Uterus (tissue), 4 donors: ENCODE measurements at places on chromosomes 13 and 19. TPM values are rescaled to one million over a fixed set of nuclear protein-coding genes. Genes with fewer than 3 reads are reported as not detected.

DNA sequence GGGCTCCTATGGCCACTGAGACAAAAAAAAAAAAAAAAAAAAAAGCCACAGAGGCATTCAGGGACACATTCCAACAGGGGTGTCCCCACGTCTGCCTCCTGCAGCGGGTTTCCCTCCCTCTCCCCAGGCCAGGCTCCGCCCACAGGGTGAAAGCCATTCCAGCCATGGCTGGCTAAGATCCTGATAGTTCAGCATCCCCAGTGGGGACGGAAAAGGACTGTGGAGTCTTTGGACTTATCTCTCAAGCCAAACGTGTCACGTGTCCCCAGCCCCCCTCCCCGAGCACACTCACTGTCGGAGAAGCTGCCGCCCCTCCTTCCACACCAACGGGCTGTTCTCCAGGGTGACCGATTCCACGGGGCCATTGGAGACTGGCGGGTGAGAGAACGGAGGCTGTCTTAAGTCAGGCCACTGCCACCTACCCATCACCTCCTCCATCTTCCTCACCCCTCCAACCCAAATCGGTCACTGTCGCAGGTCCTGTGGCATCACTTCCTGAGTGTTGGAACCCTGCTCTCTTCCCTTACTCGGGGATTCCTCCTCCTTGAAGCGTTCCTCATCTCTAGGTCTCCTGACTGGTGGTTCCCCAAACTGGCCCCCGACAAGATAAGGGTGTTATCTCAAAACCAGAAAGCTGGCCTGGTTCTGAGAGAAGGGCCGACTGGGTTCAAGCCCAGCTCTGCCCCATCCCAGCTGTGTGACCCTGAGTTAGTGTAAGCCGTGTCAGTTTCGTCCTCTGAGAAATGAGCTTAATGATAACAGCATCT lies 9.1 kb upstream of the FKRP start:
- no peak overlapping the region for H3K4me3 ChIP-seq
- no peaks in the 10 kb centered on the region for H3K36me3 ChIP-seq

DNA sequence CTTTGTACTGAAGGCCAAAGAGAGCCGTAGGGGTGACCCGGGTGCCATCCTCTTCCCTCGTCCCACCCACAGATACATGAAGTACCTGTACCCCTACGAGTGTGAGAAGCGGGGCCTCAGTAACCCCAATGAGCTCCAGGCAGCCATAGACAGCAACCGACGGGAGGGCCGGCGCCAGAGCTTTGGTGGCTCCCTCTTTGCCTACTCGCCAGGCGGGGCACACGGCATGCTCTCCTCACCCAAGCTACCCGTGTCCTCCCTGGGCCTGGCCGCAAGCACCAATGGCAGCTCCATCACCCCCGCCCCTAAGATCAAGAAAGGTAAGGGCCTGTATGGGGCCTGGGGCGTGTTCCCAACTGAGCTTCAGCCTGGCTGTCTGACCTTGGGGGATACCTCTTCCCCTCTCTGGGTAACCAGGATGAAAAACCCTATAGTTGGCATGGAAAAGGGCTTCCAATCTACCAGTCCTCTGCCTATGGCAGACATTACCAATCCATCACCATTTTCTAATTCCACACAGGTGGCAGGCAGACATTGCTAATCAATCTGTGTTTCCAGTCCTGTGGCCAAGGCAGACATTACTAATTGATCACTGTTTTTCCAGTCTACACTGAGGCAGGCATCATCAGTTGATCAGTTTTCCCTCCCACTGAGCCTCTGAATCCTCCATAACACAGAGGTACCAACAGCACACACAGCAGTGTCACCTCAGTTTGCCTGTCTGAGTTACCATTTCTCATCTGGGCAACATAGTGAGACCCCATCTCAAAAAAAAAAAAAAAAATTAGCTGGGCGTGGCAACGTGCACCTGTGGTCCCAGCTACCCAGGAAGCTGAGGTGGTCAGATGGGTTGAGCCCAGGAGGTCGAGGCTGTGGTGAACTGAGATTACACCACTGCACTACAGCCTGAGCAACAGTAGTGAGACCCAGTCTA lies 19.1 kb upstream of the WDR18 start:
- H3K27ac ChIP-seq: no peak overlapping the region
- no peaks in the 10 kb centered on the region for H3K4me1 ChIP-seq
- H3K27me3 ChIP-seq: no peaks in the 10 kb centered on the region
- no peak overlapping the region for H3K4me3 ChIP-seq
- no peaks in the 10 kb centered on the region for H3K36me3 ChIP-seq
- DNase-seq: no peak

GRCh38 chr19:12802267-12803106 lies 618 bp downstream of the THSD8 start:
- no peaks in the 10 kb centered on the region for H3K27me3 ChIP-seq
- H3K4me3 ChIP-seq: peak overlapping the region; percentile 55
- no peaks in the 10 kb centered on the region for H3K36me3 ChIP-seq
- peaks cover 15% of the 10 kb centered on the region for H3K4me1 ChIP-seq
- DNase-seq: no peak

MIA gene
- total RNA-seq: not detected

MBD3L2 gene
- total RNA-seq: not detected
